ENCODE measurements at places on chromosomes 3 and 15.
A peak's percentile ranks its signal among the peaks of the same experiment; 100 is the strongest.

GRCh38 chr15:38814891-38815290, 250.3 kb upstream of the RASGRP1 start:
- no peak for DNase-seq

DNA sequence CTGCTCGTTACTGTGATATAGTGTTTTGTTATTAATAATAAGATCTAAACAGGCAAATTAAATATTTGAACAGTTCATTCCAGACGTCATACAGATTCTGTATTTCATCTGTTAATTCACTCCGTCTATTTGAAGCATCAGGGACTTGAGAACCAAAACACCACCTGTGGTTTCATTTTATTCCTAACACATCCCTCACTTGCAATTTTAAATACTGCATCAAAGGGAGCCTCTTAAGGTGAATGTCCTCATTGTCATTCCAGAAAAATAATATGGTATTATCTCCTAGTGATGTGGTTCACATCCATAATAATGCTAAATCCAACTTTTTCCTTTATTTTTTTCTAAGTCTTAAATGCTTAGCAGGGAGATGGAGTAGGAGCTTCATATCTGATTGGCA, 1390.9 kb upstream of the CADM2 start:
- peak; percentile 1 for DNase-seq

DNA sequence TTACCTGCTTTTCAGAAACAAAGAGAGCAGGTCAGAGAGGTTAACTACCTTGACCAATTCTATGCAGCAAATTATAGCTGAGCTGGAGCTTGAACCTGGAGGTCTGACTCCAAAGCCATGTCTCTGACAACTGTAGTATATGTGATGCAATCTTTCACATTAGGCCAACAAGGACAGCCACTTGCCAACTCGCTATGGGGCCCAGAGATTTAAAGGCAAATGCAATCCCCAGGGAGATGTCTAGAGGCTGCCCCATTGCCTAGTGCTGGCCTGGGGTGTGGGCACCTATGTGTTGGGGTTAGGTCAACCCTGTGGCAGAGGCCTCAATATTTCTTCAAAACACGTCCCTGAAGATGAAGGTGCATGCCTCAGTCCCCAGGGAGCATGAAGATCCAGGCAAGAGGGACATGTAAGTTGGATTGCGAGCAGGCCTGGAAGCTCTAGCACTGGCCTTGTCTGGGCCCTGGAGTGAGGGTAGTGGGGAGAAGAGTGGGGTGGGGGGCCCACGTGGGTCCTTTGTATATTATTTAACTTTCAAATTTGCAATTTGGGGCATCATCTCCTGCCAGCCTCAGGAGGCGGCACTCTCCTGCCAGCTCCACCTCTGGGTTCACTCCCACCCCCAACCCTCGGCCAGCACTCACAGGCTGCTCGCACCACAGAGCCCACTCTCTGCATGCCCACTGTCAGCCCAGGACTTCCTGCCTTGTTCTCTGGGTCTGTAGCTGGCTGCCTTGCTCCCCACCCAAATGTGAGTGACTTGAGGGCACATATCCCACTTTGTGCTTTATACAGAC, 64.3 kb downstream of the SLC12A8 start:
- DNase-seq = no peak

DNA sequence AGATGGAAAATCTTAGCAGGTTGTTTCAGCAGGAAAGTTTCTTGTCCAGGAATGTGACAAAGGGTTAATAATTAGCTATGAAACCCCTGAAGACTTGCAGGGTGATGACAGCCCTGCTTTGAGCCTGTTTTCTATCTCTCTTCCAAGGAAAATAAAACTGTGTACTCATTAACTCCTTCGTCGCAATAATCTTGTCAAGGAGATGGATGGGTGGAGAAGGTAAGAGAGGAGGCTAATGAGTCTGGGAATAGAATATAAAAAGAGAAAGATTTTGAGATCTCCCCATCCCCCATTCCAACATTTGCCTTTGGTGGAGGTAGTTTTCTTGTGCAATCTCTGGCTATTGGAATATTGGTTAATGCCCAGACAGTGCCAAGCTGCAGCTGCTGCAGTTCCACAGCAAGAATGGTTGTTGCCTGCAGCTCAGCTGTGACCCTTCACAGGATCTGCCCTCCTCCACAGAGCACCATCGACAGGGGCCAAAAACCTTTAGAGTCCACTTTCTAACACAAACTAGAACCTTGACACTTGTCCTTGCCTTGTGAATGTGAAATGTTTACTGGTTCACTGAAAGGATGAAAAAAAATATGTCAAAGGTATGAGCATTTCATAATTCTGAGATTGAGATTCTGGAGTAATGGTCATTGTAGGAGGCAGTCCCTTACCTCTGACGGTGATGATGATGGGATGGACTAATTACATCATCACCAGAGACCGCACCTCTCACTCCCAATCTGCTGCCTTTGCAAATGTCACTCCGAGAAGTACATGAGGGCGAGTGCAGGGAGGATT, 4.2 kb upstream of the LRIG1 start:
- DNase-seq = no peak

GRCh38 chr15:64046421-64047153, at the start of gene DAPK2:
TSS of gene DAPK2 (minus strand) at chr15:64046485. CDS start at chr15:64040261, 6,224 bp downstream.
- DNase-seq = peak; percentile 73

DNA sequence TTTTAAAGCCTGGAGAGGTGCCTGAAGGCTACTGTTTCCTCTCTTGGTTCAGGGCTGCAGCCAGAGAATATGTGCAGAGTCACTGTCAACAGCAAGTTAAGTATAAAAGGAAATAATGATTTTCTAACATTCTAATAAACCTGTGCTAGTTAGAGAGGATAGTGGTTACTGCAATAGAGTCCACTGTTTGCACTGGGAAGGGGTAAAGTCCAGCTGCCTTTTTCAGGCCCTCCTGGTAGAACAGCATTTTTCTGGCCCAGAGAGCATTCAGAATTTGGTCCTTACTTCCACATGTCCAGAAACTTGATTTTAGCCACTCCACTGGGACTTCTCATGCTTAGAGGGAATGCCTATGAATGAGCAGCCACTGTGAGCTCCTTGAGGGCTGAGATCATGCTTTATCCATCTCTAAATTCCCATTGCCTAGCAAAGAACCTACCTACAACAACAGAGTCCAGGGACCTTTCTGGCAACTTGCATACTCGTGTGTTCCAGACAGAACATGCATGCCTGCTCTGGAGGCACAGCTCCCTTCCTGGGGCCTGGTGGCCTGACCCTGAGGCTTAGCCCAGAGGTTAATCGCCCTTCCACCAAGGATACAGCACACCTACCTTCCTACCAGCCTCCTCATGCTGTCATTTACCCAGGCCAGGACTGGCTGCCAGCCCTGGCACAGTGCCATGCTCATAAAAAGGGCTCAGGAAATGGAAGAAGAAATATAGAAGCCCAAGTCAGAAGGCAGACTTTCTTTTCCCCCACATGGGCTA, 50.3 kb upstream of the ATP13A3 start:
- DNase-seq = peak; percentile 80

GRCh38 chr3:54146506-54147239, 24.3 kb downstream of the CACNA2D3 start:
- DNase-seq = peak; percentile 69

DNA sequence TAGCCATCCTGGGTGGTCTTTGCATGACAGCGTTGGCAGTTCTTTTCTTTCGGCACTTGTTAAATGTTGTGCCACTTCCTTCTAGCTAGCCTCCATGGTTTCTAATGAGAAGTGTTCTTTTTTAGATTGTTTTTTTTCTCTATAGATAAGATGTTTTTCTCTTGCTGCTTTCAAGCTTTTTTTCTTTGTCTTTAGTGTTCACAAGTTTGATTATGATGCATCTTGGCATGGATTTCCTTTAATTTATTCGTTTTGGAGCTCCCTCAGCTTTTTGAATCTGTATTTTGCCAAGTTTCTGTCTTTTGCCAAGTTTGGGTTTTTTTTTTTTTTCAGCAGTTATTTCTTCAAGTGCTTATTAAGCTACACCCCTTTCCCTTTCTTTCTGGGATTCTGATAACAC, 53.1 kb downstream of the TM2D3 start:
- no peak for DNase-seq

GRCh38 chr3:79881431-79881830, 113.6 kb upstream of the ROBO1 start:
- DNase-seq = no peak

DNA sequence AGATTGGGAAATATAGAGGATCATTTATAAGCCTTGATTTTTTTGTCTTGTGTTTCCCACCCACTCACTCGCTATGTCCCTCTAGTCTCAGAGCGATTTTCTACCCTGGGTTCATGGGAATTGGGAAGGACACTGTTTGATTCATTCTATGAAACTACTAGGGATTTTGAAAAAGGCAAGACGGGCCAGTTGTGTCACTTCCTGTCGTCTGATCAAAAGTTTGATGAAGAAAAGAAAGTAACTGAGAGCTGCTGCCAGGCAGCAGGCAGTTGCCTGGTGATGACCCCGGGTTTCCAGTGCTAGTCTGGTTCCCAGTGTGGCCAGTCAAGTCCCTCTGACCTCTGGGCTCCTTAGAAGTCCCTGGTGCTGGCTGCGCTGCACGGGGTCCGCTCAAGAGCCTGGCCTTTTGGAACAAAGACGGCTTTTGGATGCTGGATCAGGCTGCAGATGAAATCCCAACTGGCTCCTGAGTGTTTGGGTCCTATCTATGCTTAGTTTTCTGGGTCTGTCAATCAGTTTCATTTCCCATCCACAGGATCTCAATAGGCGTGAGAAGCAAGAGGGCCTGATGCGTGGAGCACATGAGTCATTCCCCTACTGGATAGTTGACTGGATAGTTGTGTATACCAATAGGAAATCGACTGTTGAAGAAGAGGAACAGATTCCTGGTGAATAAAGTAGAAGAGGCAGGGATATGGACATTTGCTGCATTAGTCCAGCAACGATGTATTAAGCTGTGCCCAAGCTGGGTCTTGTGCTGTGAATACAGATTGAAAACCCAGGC, 89.7 kb downstream of the EEFSEC start:
- DNase-seq = no peak

DNA sequence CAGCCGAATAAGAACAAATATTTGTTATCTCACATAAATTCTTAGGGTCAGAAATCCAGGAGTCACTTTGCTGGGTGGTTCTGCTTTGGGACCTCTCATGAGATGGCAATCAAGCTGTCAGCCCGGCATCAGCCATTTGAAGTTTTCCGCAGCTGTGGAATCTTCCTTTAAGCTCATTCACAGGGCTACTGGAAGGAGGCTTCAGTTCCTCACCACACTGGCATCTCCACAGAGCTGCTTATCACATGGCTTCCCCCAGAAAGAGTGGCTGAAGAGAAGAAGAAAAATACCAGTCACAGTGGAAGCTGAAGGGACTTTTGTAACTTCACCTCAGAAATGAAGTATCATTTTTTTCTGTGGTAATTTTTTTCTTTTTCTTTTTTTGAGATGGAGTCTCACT, 267.7 kb downstream of the CHL1 start:
- no peak for DNase-seq

- DNase-seq = no peak
Measured at GRCh38 chr15:68526269-68526668, 52.5 kb upstream of the CORO2B start.

DNA sequence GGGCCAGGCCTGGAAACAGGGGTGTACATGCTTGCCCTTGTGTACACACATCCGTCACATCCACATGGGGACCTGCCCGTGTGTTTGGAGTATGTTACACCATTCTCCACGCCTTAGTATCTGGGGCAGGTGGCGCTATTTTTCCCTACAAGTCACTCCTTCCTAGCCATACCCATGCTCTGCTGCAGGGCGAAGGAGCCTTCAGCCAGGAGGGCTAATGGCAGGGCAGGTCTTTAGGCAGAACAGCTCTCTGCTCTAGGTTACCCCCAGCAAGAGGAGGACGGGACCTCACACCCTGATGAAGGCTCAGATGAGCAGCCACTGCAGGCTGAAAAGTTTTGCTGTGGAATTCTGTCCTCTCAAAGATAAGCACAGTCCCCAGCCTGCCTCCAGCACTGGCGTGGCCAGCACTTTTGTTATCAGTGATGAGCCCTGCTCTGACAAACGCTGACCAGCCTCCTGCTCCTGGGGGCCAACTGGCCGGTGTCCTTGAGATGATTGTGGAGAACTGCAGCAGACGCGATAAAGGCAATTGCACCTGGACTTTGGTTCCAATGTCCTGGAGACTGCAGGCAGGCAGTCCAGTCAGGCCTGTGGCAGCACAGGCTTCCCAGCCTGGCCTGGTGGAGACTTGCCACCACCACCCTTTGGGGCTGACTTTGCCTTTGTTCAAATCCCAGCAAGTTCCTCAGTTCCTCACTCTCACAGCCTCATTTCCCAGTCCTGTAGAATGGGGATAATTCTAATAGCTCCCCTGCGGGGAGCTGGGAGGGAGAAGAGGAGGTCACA, 19.8 kb upstream of the PIGZ start:
- peak; percentile 33 for DNase-seq

- peak; percentile 71 for DNase-seq
Measured at GRCh38 chr15:92667287-92667904, 11.8 kb upstream of the FAM174B start.

GRCh38 chr15:69609176-69609575, 156.6 kb downstream of the RPLP1 start:
- DNase-seq = no peak

DNA sequence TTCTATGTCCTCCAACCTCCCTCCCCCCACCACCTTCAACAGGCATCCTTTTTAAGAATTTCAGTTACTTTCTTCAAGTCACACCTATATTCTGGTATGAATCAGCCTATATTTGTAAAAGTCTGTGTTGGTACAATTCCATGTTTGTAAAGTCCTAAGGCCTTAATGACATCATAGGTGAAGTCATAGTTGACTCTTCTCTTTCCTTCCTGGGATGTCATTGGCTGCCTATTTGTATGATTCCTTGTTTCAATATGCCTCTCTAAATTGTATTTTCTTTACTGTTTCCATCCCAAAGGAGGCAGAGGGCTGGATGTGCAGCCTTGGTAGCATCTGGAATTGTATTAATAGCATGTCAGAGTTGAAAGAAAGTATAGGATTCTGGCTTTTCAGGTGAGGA, 56.5 kb downstream of the ADAMTSL3 start:
- DNase-seq = no peak

DNA sequence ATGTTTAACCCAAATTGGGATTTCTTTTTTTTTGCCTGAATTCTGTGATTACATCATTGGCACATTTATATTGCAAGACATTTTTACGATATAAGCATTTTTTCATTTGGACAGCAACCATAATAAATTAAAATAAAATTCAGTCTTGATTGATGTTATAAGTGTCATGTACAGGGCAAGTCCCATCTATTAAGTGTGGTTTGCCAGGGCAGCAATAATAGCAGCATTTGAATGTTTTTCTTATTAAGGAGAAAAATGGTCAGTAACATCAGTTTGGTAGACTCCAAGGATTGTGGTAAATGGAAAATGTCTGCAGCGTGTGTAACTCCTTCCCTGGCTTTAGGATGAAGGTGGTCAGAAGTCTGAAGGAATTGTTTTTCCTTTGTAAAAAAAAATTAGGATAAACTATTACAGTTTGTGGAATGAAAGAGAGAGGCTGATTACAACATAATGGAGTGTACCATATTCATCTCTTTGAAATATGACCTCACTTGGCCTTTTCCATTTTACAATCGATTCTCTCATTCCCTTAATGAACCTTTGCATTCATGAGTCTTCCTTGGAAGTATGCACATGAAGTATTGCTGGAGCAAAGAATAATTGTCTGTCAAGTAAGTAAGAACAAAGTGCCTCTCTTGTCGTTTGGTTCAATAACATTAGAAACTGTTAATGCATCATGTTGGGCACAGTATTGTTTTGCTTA, 405.4 kb upstream of the THRB start:
- no peak for DNase-seq

- no peak for DNase-seq
Measured at GRCh38 chr3:194431554-194431953, 32.5 kb upstream of the GP5 start.

Measured in T47D (cell line).